ENCODE measurements at places on chromosomes 5 and 9. TPM values are rescaled to one million over a fixed set of nuclear protein-coding genes. Genes with fewer than 3 reads are reported as not detected.

KIF24 gene
- 6.5 TPM for polyA plus RNA-seq

PCDHA4 gene
- 0.86 TPM for polyA plus RNA-seq

LEAP2 gene
- polyA plus RNA-seq = 3.5 TPM

BAAT gene
- polyA plus RNA-seq = 0.33 TPM

FOXD4L4 gene
- polyA plus RNA-seq = not detected

ADGRV1 gene
- 14.8 TPM for polyA plus RNA-seq

CBY3 gene
- polyA plus RNA-seq = 0.28 TPM

GRCh38 chr5:139725073-139725830 lies 70.4 kb upstream of the PSD2 start:
- DNase-seq = no peak

- DNase-seq = no peak
Observed at GRCh38 chr5:12237837-12238575, 333.8 kb upstream of the CTNND2 start.

- DNase-seq = no peak
Observed at GRCh38 chr9:123335986-123336329, 20.0 kb upstream of the CRB2 start.

- DNase-seq = no peak
Observed at GRCh38 chr5:139684881-139685749, 37.0 kb downstream of the CXXC5 start.

DNA sequence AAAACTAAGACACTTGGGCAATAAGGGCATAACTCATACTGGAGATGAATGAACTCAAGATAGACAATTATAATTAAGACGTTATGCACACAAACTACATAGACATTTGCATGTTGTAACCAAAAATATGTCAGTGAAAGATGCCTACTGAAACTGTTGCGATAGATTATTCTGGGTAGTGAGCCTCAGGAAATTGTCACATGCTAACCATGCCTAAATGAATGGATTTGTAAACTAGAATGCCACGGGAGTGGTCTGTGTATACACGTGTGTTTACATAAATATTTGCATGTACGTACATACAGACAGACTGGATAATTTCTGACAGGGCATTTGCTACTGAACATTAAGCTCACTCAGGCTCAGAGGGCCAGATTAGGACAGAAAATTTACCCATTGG lies 1.2 kb downstream of the NIPSNAP3B start:
- DNase-seq = no peak

DNA sequence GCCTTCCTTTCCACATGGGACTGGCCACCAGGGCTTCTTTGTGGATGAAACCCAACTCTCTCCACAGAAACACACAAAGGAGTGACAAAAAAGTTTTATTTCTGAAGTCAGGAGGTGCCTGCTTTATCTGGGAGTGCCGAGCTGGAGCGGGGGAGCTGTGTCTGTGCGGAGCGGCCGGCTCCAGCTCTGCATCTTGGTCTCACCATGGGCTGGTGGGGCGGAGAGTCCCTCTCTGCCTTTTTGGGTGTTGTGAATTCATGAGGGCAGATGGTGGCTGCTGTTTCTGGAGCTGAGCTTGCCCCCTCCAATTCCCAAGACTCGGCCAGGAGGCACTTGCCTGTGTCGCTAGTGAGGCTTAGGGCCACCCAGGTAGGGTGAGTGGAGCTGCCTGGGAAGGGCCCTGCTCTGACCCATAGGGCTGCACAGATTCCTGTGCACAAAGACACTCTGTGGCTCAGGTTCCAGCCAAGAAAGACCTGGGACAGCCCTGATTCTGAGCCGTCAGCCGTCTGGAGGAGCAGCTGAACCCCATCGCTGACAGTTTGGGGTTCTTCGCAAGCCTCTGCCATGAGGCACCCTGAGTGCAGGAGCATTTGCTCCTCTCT lies 1.4 kb downstream of the DBH start:
- DNase-seq = no peak

DNA sequence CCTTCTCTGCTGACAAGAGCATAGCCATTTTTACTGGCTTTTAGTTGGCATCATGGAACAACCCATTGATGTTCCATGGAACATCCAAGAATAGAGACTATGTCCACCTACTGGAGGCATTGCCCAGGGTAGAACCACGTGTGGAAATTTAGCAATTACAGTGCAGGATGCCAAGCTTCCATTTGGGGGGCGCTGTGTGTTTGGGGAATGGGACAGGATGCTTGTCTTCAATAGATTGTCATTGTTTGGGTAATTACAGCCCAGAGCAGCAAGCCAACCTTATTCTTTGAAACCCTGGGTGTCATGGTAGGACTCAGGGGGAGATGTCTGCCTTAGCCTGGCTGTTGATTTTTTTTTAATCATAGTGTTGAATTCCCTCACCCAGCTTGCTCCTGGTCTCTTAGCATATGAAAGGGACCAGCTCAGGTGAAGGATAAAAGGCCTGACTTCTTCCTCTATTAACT lies 171.1 kb downstream of the DOCK2 start:
- DNase-seq = no peak

DNA sequence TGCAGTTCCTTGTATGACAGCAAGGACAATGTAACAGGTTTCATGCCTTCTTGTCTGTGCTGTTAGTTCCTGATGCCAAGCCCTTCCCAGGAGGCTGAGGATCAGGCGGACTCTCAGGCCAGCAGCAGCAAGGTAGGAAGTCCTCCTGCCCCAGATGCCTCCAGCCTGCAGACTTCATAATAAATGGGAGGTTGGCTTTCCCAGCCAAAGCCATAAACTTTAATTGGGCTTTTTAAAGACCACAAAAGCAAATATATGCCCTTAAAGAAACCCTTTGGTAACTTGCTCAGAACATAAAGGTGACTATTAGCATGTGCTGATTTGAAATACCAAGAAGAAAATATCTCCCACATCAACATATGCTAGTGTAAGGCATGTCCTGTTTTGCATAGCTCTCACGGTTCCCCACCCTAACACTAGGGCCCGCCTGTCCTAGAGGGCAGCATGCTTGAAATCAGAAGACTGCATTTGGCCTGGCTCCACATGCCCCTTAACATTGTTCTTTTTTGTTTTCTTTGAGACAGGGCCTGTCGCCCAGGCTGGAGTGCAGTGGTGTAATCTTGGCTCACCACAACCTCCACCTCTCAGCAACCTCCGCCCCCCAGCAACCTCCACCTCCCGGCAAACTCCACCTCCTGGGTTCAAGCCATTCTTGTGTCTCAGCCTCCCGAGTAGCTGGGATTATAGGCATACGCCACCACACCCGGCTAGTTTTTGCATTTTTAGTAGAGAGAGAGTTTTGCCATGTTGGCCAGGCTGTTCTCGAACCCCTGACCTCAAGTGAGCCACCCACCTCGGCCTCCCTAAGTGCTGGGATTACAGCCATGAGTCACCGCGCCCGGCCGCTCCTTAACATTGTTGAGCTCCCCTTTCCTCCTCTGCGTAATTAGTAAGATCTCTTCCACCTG lies 44.6 kb upstream of the FCN1 start:
- DNase-seq = no peak

GRCh38 chr9:75910731-75911130 lies 20.3 kb downstream of the PCSK5 start:
- DNase-seq = no peak

DNA sequence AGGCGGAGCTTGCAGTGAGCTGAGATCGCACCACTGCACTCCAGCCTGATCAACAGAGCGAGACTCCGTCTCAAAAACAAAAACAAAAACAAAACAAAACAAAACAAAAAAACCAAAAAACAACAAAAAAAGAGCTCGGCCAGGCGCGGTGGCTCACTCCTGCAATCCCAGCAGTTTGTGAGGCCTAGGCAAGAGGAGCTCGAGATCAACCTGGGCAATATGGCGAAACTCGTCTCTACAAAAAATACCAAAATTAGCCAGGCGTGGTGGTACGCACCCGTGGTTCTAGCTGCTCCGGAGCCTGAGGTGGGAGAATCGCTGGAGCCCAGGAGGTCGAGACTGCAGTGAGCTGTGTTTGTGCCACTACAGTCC lies 20.2 kb downstream of the TRIM7 start:
- no peak for DNase-seq

DNA sequence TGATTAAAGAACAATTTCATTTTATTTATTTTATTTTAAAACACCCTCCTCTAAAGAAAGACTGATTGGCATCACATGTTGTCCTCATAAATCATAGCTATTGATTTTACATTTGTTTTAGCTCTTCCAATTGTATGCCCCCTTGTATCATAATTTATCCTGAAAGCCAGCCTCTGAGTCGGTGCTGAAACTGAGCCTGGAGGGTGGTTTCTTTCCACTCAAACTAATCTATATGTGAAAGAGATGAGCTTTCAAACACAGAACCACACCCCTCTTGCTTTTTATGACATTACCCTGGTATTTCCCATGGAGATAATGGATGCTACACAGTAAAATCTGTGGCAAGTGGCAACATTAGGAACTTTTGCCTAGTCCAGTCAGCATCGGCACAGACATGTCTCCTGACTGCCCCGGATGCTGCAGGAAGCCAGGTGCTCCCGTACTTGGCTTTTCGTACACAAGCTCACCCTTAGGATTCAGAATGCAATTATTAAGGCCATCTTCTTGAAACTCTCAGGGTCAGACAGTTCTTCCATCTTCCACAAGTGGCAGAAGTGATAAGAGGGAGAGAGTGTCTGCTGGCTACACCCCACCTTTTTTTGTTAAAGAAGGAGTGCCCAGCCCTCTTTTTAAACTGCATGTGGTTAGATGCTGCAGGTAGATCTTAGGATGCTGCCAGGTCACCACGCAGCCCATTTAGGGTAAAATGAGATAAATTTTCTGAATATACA lies 91.1 kb downstream of the SNCAIP start:
- no peak for DNase-seq

DNA sequence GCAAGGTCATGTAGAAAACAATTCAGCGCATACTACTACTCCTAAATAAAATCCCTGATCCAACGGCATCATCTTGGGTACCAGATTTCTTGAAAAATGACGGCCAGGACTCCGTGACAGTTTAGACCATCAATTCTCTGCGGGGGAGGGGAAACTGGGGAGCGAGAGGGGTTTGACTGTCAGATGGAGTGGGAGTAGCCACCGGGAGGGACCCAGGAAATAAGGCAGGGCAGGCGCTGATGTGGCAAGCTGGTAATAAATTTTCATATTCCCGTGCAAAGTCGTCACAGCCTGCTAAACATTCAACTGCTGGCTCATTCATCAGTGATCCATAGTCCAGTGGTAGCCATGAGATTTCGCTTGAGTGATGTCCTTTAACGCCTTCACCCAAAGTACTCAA lies 457 bp upstream of the CDH18 start:
- no peak for DNase-seq

Measured in right renal cortex interstitium (tissue), 3 donors.